ENCODE measurements at places on chromosomes 4 and X.
A peak's percentile ranks its signal among the peaks of the same experiment; 100 is the strongest.

DNA sequence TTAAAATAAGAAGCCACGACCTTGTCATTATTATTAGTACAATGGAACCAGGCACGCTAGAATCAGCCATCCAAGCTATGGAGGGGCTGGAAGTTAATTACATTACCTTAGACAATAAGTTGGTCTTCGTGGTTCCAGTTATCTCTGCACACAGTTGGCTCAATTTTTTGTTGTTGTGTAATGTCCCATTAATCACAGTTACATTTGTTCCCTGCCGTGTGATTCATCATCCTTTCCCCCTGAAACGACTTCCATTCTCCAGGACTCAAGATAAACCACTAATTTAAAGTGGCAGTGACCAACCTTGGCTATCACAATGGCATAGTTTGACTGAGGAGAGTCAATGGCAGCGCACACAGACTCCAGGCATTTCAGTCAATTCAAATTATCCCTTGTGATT is 905.0 kb downstream of the RAB28 start:
- no peak for DNase-seq

GRCh38 chr4:108834166-108834834 is 71.4 kb upstream of the ETNPPL start:
- no peak for DNase-seq

- no peak for DNase-seq
Observed at GRCh38 chr4:153218961-153219360, 14.7 kb downstream of the TRIM2 start.

DNA sequence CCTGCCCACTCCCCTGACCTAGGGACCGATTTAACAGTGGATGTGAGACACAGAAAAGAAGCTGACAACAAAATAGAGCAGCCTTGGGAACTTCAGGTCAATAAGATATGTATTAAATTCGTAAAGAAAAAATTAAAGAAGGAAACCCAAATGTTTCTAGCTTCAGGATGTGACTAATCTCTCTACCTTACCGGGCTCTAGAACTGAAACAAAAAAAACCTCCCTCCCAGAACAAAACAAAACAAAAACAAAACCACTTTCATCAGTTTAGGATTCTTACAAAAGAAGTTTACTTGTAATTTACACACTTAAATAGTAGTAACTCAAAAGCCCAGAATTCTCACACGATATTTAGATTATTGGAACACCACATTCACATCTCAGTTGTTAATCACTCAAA is 185.8 kb upstream of the RPS6KA3 start:
- DNase-seq, result no peak

- peak; percentile 65 for DNase-seq
Observed at GRCh38 chr4:168076989-168077725, 15.2 kb upstream of the ANXA10 start.

DNA sequence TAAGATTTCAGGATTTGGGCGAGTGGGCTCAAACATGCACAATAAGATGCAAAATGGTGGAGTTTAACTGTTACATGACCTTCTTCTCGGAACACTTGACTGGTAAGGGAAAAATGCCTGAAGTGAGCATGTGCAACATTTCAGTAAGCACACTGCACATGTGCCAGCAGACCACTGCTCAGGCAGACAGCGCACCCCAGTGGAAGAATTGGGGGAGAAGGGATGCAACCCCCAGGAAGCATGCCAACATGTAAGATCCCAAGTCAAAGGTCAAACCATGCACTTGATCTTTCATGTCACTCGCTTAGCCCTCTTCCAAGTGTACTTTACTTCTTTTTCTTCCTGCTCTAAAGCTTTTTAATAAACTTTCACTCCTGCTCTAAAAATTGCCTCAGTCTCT is 256.3 kb downstream of the CENPC start:
- DNase-seq, result no peak

DNA sequence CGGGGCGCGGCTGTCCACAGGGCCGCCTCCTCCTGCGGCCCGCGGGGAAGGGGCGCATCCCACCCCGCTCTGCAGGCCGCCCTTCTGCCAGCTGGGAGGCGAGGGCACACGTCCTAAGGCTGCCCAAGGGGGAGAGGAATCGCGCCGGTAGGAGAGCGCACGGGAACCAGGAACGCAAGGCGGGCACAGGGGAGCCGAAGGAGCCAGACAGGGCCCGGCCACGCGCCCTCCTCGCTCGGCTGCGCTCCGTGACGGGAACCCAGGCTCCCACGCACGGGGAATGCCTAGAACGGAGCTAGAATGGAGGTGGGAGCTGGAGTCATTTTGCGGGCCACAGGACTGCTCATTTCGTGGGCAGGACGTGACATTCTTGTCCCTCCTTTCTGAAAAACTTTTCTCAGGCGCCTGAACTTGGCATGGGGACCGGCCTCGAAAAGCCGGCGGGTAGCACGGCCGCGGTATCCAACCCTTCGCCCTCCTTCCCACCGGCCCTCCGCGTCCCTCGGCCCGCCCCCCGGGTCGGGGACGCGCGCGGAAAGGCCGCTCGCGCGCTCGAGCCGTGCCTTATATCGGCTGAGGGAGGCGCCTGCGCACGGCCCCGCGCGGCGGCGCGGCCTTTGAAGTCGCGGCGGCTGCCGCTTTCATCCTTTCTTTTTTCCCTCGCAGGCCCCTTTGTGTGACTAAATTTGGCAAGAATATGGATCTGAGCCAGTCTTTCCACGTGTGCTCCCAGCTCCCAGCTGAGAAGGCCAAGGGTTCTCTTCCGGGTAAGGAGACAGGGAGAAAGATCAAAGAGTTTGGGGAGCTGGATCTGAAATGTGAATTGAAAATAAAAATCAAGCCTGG is 4.2 kb upstream of the LEF1 start:
- DNase-seq, result peak; percentile 64

DNA sequence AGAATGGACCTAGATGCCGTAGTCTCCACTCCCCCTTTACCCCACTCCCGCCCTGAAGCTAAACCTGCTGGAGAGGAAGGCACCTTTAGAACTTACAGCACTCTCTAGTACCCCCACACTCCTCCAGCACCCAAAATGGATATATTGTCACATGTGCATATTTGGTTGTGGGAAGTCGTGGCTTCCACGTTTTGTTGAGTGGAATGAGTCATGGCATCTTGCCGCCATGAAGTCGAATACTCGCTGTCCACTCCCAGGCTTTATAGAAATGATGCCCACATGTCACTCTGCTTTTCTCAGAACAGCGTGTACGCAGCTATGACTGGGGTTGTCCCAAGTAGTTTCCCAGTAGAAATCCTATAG is 545 bp downstream of the ABCE1 start:
- DNase-seq, result peak; percentile 95

GRCh38 chr4:23005691-23006090 is 313.0 kb downstream of the GBA3 start:
- no peak for DNase-seq

DNA sequence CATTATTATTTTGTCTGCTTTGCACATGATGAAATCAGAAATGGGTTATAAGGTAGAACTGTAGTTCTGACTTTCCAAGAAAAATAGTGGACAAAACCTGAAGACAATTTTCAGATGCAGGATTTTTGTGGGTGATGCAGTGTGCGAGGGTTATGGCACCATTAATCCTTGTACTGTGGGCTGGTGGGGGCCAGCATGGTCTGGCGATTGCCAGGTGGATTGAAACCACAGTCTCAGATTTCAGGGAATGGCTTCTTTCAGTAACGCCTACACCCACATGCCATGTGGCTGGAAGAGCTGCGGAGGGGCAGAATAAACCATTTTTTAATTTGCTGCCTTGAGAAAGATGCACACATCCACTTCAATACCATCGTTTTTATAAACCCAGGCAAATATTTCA is 150.5 kb downstream of the ARSF start:
- DNase-seq, result no peak

GRCh38 chr4:121272526-121272925 is 108.3 kb downstream of the QRFPR start:
- DNase-seq, result no peak

DNA sequence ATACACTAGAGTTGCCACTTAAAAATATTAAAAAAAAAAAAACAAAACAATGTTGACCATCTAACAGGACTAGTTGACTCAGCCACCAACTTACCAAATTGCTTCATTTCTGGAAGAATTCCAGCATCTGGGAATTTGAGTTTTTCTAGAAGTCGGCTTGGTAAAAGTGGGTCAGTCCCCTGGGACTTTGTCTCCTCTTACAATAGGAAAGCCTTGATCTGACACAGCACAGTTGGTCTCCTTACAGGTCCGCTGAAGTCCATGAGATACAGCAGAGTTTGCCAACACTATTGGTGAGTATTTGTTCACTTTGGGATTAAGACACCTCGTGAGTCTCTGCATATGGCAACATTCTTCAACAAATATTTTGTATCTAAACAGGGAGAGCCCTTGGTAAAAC is 18.2 kb upstream of the DDIT4L start:
- DNase-seq, result no peak

DNA sequence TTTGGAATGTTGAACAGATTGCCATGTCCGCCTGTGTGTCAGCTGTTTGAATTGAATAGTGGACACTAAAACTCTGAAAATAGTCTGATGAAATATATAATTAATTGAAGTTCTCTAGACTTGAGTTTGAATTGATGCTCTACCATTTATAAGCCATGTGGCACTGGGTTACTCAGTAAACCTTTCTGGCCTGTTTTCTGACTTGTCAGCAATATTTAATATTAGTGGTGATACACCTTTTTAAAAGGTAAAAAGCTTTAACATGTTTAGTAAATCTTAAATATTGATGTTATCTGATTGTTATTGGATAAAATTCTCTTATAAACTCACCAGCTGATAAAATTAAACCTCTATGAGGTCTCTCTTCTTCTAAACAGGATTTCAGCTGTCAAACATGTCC is 695.4 kb upstream of the HS3ST1 start:
- no peak for DNase-seq

- DNase-seq, result no peak
Observed at GRCh38 chrX:80174925-80175574, 160.5 kb downstream of the TBX22 start.

DNA sequence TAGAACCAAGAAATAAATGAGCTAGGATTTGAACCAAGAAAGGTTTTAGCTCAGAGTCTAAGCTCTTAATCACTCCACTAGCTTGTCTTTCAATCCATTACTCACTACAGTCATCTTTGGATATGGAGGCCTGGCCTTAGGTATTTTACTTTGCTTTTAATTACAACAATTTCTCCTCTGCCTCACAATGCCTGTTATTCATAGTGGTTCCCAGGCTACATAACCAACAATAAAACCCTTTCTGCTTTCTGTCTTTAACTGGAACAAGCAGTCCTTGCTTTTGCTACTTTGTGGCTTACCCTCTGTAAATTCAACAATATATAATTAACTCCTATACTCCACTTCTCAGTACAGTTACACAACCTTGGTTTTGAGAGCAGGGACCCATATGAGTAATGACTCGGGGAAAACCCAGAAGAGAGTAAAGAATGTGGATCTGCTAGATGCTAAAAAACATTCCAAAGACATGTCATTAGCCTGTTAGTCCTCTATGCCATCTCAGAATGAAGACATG is 94.7 kb upstream of the NAP1L5 start:
- peak; percentile 64 for DNase-seq

- no peak for DNase-seq
Observed at GRCh38 chr4:71189471-71189870, 149.3 kb upstream of the SLC4A4 start.

DNA sequence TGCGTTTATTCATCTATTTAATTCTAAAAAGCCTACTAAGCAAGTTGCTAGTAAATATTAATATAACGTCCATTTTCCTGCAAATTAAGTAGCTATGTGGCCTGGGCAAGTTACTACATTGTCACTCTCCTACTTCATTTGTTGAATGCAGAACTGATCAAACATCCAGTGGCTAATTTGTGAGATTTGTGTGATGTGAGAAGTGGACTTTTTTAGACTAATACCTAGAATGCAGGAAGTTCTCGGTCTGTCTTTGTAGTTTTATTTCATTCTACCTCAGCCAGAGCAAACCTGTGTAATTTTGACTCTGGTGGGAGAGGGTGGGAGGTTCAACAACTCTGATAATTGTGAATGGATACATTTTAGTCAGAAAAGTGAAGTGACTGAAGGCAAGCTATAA is 840 bp downstream of the GUF1 start:
- DNase-seq, result peak; percentile 19

- DNase-seq, result no peak
Observed at GRCh38 chr4:183483997-183484396, 20.9 kb upstream of the ING2 start.

GRCh38 chrX:14506866-14507265 is 22.5 kb upstream of the GLRA2 start:
- no peak for DNase-seq

GRCh38 chr4:653080-653821 is 20.8 kb downstream of the ATP5ME start:
- DNase-seq, result no peak

DNA sequence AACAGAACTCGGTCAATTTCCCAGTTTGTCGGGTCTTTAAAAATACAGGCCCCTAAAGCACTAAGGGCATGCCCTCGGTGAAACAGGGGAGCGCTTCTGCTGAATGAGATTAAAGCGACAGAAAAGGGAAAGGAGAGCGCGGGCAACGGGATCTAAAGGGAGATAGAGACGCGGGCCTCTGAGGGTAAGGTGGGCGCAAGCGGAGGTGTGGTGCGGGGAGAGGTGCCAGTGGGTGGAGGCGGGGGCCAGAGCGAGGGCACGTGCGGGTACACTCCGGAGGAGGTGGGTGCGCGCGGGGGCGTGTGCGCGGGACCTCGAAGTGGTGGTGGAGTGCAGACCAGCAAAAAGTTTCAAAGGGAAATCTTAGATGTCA is 787 bp upstream of the TET2 start:
- DNase-seq, result peak; percentile 49

- DNase-seq, result no peak
Observed at GRCh38 chr4:44756559-44756958, 30.2 kb upstream of the GNPDA2 start.

DNA sequence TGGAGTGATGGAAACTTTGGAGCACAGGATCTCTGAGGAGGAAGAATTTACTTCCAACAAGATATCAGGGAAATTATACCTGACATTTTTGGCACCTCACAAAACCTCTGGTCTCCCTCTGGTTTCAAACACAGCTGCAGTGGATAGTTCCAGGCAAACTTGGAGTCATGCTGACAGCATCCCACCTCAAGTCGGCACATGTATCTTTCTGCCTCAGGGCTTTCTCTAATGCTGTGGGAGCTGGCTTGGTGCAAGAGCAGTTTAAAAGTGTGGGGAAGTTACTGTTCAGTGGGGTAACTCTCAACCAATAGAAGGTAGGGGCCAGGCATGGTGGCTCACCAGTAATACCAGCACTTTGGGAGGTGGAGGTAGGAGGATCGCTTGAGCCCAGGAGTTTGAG is 207.1 kb upstream of the NHS start:
- DNase-seq, result no peak

- no peak for DNase-seq
Observed at GRCh38 chr4:23819041-23819511, 70.8 kb downstream of the PPARGC1A start.
